Stimulated activated CD8-positive, alpha-beta memory T cell treated with anti-CD3 and anti-CD28 coated beads, Interleukin-7, amount 100 ng/mL, for 1 hour (primary cell): ENCODE measurements at places on chromosomes 12 and 14.

DNA sequence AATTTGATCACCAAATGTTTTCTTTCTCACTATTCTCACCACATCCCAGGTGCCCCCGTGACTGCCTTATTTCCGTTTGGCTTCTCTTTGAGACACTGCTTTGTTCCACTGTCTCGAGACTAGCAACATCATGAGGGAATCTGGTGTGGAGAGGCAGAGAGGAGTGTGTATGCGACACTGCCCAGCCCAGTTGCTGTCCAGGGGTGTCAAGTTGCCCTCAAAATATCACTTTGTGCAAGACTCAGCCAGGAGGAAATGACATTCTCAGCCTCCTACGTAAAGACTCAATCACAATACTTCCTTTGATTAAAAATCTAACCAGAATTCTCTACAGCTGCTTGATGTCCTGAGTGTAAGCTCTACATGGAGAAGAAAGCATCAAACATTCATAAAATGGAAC is 48.2 kb upstream of the EEA1 start:
- no peak for DNase-seq

DNA sequence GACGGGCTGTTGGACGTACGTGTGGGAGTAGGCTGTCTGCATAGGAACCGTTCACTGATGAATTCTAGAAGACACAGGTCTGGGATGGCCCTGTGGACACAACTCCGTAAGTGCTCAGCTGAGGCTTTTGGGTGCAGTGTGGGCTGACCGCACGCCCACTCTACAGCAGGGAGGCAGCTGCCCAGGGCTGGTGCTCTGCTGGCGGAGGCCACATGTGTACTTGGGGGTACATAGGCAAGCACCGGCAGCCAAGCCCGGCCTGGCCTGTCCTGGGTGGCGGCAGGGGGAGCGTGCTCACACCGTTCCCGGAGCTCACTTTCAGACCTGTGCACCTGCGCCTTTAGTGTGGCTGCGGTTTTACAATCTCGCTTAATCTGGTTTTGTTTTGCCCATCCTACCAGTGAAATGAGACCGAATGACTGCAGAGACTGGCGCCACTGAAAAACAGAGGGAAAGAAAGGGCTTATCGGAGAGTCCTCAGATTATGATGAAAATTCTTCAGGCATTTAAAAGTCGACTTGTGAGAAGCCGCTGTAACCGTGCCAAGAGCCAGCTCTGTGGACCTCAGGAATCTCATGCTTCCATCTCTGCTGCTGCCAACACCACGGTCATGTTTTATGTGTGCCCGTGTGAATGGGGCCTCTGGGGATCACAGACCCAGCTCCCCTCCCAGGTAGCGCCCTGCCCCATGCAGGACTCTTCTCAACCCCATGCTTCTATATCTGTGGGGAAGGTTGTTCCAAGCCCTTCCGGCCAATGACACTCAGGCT is 45.8 kb downstream of the SSH1 start:
- DNase-seq, result no peak

DNA sequence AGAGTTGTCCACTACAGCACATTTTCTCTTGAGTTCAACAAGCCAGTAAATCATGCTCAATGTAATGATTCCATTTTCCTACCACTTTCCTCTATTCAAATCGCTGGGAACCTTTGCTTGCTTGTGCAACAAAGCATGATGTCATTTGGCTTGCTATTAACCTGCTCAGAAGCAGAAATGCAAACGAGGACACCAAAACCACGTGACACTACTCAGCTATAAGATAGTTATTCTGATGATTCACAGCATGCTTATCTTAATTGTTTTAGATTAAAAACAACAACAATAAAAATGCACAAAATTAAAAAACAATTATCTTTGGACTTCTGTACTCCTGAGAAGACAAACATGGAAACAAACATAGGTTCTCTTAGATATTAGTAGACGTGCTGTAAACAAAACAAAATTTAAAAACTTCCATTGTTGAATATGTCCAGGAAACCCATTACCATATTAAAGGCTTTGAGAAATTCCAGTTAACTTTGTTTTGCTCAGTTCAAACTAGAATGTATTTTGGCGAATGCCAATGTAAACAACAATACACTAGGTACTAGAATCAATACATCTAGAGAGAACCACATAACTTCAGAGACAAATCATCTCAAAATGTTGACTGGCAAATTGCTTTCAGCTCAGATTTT is 77.5 kb upstream of the KRAS start:
- DNase-seq, result no peak

- DNase-seq, result no peak
These were observed 49.8 kb downstream of the PLEKHG3 start for GRCh38 chr14:64753999-64754398.

GRCh38 chr12:3453990-3454680 is 36.9 kb upstream of the PRMT8 start:
- no peak for DNase-seq

DNA sequence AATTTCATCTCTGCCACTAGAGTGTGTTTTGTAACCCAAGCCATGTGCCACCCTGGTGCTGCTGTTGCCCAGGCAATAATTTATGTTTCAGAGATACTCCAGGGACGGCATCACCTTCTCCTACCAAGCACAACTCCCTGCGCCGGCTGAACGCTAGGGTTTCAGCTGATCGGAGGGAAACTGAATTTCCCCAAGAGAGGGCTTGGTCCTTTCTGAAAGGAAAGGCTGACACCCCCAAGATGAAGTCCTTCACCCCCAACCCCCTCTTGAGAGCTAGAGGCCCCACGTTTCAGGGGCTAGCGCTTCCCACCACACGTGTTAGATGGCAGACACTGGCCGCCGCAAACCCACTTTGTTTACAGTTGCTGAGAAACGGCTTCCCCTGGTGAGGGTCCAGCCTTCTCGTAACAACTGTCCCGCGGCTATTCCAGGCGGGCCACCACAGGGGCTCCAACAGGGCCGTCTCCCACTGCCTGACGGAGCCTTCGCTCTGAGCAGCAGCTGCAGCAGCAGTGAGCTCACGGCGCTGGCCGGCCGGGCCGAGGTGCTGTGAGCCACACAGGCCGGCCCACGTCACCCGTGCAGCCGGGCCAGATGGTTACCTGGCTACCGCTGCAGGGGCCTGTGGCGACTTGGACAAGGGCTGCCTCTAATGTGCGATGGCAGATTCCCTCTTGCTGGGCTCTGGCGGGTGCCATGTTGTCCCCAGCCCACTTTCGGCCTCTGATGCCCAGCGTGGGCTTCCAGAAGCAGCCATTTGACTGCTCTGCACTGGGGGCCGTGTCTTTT is 66.4 kb downstream of the TESC start:
- no peak for DNase-seq

DNA sequence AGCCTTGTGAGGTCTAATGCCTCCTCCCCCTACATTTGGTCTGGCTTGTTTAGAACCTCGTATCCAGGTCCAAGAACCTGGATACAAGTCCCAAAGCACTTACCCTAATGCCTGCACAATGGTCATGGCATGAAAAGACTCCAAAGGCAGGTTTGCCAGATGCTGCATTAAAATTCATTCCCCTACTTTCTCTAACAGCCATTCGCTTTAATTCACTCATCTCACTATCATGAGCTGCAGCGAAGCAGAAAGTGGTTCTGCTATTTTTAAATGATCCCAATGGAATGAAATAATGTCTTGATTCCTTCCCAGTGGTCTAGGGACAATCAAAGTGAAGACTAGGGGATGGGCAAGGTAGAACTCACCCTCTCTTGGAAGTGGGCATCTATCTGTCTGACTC is 72.5 kb upstream of the MAX start:
- DNase-seq, result no peak

DNA sequence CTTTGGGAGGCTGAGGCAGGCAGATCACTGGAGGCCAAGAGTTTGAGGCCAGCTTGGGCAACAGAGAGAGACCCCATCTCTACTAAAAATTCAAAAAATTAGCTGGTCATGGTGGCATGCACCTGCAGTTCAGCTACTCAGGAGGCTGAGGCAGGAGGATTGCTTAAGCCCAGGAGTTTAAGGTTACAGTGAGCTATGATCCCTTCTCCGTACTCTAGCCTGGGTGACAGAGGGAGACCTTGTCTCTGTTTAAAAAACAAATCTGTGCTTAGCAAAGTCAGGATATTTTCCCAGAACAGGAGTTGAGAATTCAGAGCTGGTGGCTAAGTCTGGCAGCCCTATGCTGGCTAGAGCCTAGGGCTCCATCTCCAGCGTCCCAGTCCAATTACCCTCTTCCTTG is 142.9 kb upstream of the PZP start:
- no peak for DNase-seq

- DNase-seq, result no peak
These were observed 58.4 kb downstream of the FAM222A start for GRCh38 chr12:109771746-109772621.

GRCh38 chr12:13194401-13195110 is 2.0 kb upstream of the EMP1 start:
- no peak for DNase-seq

DNA sequence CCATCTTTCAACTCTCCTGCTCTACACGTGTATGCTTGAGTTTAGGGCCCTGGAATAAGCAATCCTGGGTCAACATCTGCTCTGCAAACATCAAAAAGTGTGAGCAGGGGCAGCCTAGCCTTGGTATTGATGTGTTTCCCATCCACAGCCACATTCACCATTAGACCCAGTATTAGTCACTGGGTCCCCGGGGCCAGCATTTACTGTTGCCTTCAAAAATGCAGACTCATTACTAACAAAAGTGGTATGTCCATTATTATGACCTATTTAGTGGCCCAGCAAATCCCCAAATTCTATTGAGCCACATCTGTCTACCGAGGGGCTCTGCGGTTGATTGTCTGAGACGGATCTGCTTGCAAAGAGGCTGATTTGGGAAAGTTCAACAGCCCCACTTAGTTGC is 661.8 kb downstream of the DIO2 start:
- no peak for DNase-seq

DNA sequence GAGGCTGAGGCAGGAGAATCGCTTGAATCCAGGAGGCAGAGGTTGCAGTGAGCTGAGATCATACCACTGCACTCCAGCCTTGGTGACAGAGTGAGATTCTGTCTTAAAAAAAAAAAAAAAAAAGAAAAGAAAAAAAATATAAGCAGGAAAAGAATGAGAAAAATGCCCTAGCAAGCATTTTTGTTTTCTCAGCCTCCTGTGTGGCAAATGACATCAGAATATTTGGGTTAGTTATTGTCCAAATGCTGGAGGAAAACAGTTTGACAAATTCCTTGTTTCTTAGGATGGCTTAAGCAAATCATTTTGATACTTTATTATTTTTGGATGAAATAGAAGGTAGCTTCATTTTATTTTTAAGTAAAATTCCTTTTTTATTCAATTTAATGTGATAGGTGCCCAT is 7.5 kb upstream of the PTPRR start:
- DNase-seq, result no peak

DNA sequence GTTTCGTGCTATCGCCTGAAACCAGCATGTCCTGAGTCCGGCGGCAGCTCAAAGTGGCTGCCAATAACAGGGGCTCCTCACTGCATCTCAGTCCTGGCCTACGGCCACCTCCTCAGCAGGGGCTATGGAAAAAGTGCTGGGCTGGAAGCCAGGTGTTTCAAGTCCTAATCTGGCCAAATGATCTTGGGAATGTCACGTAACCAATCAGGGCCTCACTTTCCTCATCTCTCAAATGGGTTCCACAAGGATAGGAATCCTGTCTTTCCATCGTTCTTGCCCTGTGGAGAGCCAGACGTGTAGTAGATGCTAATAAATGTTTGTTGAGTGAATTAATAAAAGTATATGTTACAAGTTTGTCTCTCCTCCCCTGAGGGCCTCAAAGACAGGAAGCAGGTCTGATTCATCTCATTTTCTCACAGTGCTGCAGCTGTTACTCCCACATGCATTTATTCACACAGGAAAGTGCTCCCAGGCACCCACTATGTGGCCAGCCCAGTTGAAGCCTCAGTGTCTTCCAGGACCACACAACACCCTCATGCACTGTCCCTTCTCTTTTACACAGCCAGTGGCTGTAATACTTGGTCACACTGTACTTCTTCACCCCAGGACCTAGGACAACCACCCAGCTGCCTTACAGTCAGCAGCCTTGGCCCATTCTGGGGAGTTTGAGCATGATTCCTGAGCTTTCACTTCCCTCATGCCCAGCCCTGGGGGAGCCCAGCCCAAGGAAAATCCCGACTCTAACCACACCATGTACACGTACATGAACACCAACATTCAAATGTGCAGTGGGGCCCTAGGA is 5.0 kb downstream of the CMKLR1 start:
- DNase-seq, result no peak

DNA sequence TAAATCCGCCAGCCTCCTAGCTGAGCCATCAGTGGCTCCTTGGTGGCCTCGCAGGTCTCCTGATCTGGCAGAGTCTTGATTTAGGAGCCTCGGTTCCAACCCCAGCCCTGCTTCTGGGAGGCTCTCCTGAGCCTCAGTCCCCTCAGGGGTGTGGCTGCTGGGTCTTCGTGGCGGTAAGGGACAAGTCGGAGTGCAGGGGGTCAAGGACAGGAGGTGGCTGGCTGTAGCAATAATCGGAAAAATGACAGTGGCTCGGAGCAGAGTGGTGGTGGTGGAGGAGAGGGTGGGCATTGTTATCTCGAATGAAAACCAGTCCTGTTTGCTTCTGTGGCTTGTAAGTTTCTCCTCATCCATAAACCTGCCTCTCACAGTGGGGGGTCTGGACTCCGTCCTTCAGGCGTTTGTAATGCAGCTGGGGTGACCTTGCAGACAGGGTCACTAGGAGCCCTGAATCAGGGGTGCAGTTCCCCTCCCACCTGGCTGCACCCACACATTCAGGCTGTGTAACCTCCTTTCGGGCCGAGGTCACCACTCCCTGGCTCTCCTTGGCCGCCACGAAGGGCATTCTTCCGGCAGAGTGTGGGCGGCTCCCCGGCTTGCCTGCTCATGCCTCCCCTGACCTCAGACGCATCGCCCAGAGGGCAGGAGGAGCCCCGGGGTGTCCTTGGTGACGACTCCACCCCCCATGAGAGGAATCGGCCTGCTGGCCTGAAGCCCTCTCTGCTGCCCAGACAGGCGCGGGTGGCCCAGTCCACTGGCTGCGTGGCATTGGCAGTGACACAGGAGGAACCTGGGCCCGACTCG is 8.1 kb downstream of the BCL7A start:
- DNase-seq, result no peak

GRCh38 chr12:91052026-91052425 is 5.8 kb downstream of the KERA start:
- no peak for DNase-seq

- no peak for DNase-seq
These were observed 32.8 kb upstream of the NEDD1 start for GRCh38 chr12:96874211-96874610.

DNA sequence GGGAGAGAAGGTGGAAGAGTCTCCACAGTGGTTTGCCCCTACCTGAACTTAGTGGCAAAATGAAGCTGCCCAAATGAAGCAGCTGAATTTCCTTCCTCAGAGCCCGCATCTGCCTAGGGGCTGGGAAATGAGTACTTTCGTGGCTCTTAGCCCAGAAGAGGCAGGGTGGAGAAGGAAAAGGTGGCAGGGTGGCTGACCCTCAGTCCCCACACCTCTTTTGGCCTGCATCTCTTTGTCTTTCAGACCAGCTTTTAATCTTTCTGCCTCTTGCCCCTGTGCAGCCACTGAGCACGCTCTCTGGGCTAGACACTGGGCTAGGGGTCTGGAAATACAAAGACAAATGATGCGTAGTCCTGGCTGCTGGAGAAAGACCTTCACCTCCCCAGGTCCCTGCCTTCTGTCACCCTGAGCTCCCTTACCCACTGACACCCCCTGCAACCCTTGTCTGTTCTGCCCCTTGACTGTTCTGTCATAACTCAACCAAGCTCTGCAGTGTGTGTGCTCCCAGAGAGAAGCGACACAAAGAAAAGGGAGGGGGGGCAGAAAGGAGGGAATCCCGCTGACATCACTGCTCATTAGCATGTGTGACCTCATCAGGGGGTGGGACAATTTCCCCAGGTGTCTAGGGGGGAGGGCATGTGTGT is 371 bp upstream of the REM2 start:
- DNase-seq, result no peak

- DNase-seq, result no peak
These were observed 196.7 kb upstream of the PELI2 start for GRCh38 chr14:55921511-55921910.

GRCh38 chr14:36996857-36997590 is 175.4 kb downstream of the SLC25A21 start:
- no peak for DNase-seq
